ENCODE measurements at places on chromosomes 5 and 9.

- DNase-seq = no peak
Observed at GRCh38 chr5:115800108-115800507, 16.4 kb downstream of the CDO1 start.

DNA sequence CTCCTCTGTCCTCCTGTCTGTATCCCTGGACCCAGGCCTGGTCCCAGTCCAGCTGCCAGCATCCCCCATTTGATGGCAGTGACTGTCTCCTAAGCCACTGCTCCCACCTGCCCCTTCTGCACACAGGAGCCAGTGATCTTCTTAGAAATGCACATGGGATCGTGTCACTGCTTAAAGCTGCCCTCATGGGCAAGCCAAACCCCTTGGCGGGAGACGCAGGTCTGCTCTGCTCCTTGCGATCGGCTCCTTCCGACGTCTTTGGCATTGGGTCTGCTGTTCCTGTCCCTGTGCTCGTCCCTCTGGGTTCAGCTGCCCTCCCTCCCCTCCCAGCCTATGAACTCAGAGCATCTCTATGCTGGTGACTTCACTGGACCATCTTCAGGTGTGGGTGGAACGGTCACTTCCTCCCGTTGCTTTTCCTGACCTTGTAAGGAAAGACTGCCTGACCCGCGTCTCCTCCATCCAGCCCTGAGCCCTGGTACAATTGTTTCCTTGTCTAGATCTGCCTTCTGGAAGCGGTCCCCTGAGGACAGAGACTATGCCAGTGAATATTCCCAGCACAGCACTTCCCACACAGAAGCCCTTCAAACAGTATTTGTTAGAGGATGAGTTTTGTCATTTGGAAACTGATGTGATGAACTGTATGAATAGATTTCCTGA, 116.5 kb downstream of the ZNF354C start:
- DNase-seq = no peak

GRCh38 chr5:41735213-41735612, 135.0 kb downstream of the OXCT1 start:
- DNase-seq = no peak

DNA sequence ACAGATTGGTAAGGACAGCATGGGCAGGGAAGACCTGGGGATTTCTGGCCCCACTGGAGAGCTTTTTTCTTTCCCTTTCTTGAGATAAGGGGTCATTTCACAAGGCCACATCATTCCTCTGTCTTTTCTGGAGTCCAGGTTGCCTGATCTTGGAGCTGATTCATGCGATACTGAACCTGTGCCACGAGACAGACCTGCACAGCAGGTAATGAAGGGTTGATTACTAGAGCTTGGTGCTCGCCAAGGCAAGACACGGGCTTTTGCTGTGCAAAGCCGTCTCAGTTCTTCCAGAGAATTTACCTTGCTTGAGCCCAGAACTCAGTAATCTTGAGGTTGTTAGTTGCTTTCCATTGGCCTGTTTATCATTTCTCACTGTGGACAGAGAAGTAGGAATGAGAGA, 39.2 kb downstream of the NUP188 start:
- DNase-seq = no peak

DNA sequence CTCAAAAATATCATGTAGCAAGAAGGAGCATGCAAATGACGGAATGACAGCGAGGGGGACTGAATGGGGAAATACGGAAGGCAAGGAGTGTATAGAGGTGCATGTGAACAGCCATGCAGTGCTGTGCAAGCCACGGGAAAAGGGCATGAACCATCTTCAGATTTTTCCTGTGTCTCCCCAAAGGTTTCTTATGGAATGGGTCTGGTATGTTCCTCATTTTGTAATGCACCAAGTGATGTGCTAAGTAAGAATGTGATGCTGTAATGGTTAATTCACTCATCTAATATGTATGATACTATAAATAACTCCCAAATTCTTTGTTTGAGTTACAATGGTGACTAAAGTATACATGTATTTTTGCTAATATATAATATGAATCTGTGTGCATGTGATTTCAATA, 99.0 kb upstream of the DAB2 start:
- DNase-seq = no peak

GRCh38 chr5:76813982-76814562, 4.8 kb upstream of the F2RL1 start:
- DNase-seq = no peak

DNA sequence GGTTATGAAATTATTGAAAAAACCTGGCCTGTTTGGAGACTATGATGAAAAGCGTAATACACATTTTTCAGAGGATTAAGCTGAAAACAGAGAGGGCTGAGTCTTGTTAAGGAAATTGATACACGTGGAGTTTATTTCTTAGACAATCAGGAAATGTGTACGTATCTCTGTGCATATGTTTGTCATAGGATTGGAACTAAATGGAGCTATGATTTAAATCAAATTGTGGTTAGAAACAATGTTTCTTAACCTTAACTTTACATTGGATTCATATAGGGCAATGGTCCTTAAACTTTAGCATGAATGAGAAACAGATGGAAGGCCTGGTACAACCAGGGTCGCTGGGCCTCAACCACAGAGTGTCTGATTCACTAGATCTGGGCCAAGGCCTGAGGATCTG, 451.6 kb downstream of the CDH18 start:
- no peak for DNase-seq

GRCh38 chr5:97547999-97548738, 365.1 kb upstream of the RIOK2 start:
- DNase-seq = no peak

- DNase-seq = no peak
Observed at GRCh38 chr9:20863945-20864344, 167.5 kb downstream of the HACD4 start.

GRCh38 chr5:107282061-107282460, 388.7 kb downstream of the EFNA5 start:
- DNase-seq = no peak

GRCh38 chr9:72902268-72902667, 50.6 kb downstream of the ALDH1A1 start:
- no peak for DNase-seq

DNA sequence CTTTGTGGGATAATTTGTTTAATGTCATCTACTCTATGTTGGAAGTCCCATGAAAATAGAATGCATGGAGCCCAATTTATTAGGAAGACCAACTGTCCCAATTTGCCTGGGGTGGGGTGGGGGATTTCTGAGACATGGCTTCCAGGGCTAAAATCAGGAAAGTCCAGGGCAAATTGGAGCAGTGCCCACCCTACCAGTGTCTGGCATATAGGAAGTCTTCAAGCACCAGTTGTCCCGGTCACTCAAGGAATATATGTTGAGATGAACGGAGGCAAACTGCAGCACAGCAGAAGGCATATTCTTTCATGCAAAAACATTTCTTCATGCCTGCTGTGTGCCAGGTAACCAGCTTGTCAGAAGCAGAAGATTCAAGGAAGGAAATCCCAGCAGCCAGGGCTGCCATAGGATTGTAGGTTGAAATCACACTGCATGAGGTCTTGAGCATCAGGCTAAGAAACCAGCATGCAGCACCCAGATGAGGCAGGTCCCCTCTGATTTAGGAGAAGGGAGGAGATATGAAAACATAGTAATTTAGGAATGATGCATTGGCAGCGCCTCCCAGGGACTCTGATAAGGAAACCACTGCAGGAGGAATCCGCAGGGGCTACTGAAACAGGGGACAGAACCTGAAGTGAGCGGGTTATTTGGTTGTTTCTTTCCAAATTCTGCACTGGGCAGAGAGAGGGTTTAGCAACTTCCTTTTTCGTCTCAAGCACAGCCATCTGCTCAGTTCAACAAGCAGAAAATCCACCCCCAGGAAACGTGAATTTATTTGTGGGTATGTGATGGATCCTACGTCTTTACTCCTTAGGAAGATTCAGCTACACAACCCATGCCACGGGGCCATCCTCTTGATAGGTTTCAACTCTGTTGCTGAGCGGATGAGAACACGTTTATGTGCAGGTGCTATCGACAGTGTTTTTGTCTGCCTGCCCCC, 112.6 kb upstream of the CPEB4 start:
- no peak for DNase-seq
